CD4-positive, alpha-beta T cell treated with Interleukin-2 at 100 ng/mL for 4 hours (primary cell): ENCODE measurements at places on chromosomes 4 and X.

DNA sequence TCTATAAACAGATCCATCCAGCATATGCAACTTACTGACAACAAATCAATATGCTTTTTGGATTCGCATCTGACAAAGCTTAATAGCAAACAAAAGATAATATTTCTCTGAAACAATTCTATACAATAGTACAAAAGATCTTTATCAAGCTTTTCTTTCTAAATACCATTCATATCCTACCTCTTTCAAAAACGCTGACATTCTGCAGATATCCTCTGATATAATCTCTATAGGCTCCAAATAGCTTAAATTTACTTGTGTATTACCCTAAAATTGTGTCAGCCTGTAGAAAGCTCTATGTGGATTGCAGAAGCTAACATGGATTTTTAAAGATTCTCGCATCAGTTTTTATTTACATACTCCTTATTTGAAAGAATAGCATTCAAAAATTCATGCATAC is 260.6 kb downstream of the GASK1B start:
- DNase-seq = no peak

DNA sequence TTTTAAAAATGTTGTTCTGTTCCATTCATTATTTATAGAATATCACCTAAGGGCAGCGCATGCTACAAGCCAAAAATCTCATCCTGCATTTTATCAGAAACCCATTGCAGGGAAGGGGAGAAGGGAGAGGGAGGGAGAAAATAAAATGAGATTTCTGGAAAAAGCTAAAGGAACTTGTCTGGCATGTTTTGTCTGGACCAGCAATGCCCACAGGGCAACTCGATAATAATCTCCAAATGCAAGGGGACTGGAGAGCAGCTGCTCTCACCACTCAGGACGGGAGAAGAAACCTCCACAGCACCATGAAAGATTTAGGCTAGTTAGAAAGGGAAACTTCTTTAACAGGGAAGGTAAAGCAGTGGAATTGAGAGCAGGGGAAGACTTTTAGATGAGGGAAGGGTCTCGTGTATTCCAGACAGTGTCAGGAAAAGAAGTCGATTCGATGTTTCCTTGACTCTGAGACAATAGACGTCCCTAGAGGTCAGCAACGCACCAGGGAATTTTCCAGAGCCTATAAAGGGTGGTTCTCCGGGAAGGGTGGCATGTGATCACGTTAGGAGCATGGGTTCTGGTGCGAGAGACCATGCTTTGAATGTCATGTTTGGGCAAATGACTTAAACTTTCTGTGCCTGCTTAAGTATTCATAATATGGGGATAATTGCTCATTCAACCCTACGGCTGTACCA is 132.2 kb upstream of the NDP start:
- no peak for DNase-seq

GRCh38 chrX:120749141-120749846 is 119.4 kb upstream of the C1GALT1C1 start:
- DNase-seq = no peak

DNA sequence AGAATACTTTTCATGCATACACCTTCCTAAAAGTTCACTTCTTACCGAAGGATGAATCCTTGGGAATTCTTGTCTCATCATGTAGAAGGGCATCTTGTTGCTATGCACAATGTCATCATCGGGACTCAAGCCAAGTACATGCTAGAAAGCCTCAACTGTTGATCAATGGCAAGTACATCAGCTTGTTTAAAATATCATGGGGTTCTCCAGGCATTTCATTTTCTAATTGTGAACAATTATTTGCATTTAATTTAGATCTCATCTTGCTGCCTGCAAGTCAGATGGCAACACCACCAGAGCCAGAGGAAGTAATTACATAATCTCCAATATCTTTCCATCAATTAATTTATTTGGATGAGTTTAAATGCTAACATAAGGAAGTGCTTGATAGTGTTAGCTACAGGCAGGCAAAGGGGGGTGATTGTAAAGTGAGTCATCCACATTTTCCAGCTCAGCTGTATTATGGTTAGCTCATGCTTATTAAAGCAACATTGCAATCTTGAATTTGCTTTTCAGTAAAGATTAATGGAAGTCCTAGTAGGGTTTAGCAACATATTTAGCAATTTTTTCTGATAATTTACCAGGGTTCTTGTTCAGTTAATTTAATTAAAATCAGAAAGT is 356.5 kb downstream of the CBLL2 start:
- no peak for DNase-seq

GRCh38 chrX:264634-265455 is 16.3 kb upstream of the PLCXD1 start:
- no peak for DNase-seq

DNA sequence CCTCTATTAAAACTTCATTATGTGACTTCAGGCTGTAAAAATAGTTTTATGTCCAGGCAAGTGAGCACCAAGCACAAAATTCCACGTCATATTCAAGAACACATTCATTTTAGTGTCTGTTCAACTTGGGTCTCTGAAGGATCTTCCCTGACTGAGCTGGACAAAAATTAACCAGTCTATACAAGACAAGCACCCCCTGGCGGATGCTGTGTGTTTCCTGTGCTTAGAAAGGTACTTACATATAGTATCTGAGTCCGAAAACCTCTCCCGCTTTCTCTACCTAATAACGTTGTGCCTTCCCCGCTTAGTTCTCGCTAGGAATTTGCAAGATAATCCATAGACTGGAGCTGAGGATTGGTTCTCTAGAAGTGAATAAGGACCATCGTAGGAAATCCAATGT is 2214.5 kb upstream of the TENM3 start:
- DNase-seq = no peak

DNA sequence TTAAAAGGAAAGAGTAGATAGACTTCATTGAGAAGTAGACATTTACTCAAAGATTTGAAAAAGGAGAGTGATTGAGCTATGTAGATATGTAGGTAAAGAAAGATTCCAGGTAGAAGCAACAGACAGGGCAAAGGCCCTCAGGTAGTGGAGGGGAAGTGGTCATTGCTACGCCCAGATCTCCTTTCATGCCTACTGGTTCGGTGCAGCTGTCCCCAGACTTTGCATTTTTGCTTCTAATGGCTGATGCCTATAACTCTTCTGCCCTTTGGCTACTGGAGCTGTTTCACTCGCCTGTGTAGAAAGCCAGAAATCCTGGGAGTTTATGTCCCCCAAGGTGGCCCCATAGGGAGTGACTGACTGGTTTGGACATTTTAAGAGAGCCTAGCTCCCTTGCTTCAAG is 16.9 kb upstream of the ARMCX2 start:
- DNase-seq = no peak

DNA sequence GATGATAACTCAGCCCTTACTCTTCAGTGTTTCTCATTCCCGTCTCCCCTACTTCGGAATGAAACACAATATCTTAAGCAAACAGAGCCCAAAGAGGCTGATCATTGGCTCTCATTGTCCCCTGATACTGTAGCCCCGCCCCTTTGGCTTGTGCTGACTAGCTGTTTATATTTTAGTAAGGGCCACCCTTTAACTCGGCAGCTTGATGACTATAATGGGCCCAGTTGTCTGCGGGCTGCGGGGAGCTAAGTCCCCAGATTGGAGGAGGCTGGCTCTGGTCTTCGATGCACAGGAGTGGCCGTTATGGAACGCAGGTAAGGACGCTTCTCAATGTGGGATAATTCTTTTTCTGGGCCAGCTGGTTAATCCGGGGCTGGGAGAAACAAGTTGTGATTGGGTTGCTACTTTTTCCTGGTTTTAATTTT is at the start of gene TRIM2:
Gene TRIM2, plus strand, starts transcription at position 197 of the 425 bp plus-strand sequence. Its CDS starts 88 bp downstream, at position 285.
- no peak for DNase-seq

DNA sequence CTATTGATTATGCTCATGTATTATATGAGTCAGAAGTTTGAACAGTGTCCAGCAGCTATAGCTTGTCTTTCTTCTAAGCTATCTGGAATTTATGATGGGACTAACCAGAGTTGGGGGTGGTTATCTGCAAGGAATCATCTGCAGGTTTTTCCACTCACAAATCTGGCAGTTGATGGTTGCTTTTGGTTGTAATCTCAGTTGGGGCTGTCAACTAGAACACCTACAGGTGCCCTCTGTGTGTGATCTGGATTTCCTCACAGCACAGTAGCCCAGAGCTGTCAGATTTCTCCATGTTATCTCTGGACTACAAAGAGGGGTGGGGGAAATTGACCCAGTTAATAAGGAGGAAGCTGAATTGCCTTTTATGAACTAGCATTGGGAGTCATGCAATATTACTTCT is 51.4 kb upstream of the MAP9 start:
- no peak for DNase-seq

- DNase-seq = no peak
Observed at GRCh38 chr4:16136311-16136710, 52.5 kb upstream of the PROM1 start.

DNA sequence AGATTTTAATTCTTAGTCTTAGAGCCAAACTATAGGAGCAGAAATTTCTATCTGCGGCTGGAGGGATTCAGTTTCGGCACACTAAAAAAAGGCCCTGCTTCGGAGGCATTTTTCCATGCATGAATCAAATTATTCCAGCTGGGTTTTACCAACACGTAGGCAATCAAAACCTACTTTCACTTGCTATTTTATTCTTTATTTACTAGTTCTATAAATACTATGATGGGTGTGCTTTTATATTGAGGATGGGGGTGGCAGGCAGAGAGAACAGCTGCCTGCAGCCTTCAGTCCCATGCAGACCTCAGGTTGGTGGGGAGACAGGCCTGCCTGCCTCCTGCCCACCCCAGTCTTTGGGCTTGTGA is 609.8 kb downstream of the BCOR start:
- no peak for DNase-seq

DNA sequence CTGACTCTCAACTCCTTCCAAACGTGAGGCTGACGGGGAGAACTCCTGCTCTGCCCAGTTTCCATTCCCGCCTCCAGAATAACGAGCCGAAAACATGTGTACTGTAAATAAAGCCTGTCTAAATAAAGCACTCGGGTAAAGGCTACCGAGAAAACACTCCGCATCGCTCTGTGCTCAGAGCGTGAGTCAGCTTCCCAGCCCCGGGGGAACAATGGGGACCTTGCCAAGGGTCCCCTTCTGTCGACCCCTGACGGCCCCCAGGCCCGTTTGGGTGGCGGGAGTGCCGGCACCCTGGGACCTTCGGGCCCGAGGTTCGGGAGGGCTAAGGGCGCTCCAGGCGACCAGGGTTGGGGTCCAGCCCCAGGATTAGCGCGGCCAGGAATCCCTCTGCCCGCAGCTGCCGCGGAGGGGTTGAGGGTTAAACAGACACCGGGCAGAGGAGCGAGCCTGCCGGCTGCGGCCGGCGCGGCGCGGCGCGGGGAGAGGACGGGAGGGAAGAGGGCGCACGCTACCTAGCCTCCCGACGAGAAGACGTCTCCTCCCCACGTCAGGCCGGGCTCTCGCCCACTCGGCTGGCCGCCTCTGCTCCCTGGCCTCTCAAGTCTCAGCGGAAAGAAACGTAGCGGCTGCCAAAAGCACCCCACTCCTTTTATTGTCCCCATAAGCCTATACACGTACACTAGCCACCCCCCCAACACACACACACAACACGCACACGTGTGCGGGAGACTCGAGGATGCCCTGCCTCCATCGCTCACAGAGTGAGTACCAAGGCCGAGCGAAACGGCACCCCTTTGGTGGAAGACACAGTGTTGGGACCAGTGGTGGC is 85.5 kb downstream of the BCOR start:
- no peak for DNase-seq

DNA sequence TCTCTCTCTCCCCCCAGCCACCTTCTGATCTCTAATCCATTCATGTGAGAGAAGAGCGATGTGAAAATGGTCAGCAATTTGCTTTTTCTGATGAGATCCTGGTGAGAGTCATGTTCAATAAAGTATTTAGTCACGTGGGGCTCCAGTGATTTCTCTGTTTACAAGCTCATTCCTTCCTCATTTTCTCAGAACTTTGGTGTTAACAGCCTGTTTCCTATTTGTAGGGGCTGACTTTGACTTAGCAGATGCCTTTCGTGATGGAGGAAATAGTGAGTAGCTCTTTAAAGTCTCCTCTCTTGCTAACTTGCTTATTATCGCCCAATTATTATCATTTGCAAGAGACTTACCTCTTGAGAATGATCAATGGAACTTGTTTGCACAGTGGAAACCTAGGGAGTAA is 72.6 kb upstream of the CD99 start:
- no peak for DNase-seq

GRCh38 chr4:125741825-125742452 is 427.2 kb downstream of the FAT4 start:
- no peak for DNase-seq

DNA sequence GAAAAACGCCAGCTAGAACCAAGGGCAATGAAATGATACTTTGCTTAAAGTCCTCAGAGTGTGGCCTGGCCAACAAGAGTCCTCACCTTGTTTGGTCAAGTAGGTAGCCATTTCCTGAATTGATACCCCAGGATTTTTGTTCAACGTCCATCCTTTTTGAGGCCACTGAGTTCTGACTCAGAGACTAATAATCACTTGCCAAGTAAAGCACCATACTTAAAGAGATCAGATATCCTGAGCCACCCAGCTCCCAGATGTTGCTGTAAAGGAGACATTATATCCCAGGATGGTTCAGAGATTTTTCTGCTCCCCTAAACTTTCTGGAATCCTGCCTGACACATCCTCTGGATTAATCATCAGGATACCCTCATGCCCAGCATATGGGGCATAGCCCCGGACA is 190.9 kb downstream of the RAP1GDS1 start:
- DNase-seq = no peak

DNA sequence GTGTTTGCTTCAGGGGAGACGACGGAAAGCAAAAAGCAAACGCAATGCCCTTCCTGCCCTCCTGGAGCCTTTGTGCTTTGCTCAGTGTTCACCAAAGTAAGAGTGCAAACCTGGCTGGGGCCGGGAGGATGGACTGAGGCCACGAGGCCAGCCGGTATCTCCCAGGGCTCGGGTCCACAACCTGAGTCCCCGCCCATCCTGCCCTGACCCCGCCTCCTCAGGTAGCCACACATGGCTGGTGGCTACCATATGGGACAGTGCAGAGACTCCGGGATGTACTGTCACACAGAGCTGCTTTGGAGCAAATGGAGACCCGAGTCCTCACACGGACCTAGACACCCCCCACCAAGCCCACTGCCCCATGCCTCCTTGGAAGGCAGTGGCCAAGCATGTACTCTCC is 4.8 kb downstream of the ATP2B3 start:
- DNase-seq = no peak
